ENCODE measurements at places on chromosomes 16 and 17. TPM values are rescaled to one million over a fixed set of nuclear protein-coding genes. Genes with fewer than 3 reads are reported as not detected.

DNA sequence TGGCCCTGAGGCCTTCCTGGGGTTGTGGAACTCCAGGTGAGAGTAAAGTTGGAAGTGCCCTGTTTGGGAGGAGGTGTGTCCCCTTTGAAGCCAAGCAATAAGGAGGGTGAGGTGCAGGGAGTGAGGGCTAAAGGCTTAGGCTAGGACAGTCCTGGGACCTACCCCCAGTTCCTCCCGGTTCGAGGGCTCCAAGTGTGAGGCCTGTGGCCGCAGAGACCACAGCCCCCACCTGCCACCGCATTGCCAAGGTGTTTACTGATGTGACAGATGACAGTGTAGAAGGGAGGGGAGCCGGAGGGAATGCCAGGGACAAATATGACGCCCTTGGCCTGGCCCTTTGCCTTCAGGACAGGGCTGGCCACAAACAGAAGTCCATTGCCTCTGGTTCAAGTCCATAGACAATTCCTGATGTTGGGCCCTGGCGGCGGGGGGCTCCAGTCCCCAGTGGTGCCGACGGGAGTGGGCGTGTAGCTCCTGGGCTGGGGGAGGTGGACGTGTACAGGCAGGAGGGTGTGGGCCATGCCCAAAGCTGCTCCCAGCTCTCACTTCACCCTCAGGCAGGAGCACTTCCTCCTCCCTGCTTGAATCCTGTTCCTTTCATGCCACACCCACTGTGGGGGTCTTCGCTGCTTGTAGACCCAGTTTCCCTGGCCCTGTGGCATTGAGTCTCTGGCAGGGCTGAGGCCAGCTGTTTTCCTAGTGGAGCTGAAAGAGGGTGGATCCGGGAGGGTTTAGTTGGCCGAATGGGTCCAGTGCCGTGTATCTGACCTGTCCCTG lies 3.2 kb downstream of the ADORA2B start:
- H3K27ac ChIP-seq, result no peak overlapping the region
- peaks cover 17% of the 10 kb centered on the region for H3K4me1 ChIP-seq
- no peak for DNase-seq
- H3K27me3 ChIP-seq, result peaks cover 17% of the 10 kb centered on the region
- no peaks in the 10 kb centered on the region for H3K36me3 ChIP-seq

Gene C17orf78
- total RNA-seq, result not detected

GRCh38 chr16:10262377-10263132 lies 80.3 kb upstream of the GRIN2A start:
- H3K27ac ChIP-seq, result no peak overlapping the region
- H3K4me3 ChIP-seq, result no peak overlapping the region
- DNase-seq, result no peak
- H3K27me3 ChIP-seq, result no peaks in the 10 kb centered on the region

Gene NGFR
- 1.8 TPM for total RNA-seq

GRCh38 chr17:28404812-28405570 lies 1.0 kb downstream of the SLC46A1 start:
- DNase-seq, result no peak
- H3K27ac ChIP-seq, result no peak overlapping the region
- H3K4me1 ChIP-seq, result peaks cover 19% of the 10 kb centered on the region
- no peak overlapping the region for H3K4me3 ChIP-seq
- H3K27me3 ChIP-seq, result peaks cover 4% of the 10 kb centered on the region

DNA sequence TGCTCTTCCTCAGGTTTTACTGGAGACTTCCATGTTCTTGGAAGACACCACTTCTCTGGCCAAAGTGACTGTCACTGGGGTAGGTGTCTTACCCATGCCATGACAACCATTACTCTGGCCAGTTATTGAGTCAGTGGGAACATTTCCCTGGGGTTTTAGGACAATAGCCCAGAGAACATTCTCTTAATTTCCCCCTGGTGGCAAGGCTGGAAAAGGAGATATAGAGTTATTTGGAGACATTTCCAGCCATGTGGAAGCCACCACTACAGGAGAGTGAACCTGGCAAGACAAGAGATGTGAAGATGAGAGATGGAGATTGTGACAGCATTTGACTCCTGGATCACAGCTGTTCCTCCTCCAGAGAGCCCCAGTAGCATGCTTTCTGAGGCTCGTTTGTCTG lies 106.2 kb downstream of the CDK5R1 start:
- DNase-seq, result no peak
- H3K36me3 ChIP-seq, result no peaks in the 10 kb centered on the region
- H3K4me1 ChIP-seq, result peaks cover 8% of the 10 kb centered on the region
- no peak overlapping the region for H3K4me3 ChIP-seq
- no peaks in the 10 kb centered on the region for H3K27me3 ChIP-seq
- H3K27ac ChIP-seq, result no peak overlapping the region

DNA sequence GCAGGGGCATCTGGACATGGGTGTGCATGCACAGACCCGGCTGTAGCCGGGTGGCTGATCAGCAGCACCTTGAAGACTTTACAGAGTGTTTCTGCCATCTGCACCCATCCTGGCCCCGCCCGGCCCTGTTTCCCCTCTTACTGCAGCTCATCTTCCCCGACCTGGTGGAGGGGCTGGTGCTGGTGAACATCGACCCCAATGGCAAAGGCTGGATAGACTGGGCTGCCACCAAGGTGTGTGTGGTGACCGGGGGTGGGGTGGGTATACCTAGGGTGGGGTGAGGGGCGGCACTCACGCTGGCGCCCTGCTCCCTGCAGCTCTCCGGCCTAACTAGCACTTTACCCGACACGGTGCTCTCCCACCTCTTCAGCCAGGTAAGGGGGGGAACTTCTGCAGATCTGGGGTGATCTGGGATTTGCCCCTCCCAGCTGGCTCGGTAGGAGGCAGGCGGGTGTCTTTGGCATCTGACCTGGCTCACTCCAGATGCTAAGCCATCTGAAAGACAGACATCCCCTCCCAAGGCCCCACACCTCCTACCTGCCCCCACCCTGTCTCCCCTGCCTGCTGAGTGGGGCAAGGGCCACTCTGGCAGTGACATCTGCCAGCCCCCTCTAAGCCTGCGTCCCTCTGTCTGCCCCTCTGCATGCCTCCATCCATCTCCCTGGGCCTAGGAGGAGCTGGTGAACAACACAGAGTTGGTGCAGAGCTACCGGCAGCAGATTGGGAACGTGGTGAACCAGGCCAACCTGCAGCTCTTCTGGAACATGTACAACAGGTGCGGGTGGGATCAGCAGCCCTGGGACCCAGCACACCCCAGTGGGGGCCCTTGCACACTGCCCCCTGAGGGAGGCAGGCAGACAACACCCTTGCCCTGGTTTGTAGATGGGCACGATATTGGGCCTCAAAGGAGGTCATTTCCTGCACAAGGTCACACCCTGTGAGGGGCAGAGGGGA lies 6.6 kb downstream of the NDRG4 start:
- no peak for DNase-seq
- no peaks in the 10 kb centered on the region for H3K36me3 ChIP-seq
- peaks cover 7% of the 10 kb centered on the region for H3K4me1 ChIP-seq
- H3K4me3 ChIP-seq, result no peak overlapping the region
- H3K27ac ChIP-seq, result no peak overlapping the region

DNA sequence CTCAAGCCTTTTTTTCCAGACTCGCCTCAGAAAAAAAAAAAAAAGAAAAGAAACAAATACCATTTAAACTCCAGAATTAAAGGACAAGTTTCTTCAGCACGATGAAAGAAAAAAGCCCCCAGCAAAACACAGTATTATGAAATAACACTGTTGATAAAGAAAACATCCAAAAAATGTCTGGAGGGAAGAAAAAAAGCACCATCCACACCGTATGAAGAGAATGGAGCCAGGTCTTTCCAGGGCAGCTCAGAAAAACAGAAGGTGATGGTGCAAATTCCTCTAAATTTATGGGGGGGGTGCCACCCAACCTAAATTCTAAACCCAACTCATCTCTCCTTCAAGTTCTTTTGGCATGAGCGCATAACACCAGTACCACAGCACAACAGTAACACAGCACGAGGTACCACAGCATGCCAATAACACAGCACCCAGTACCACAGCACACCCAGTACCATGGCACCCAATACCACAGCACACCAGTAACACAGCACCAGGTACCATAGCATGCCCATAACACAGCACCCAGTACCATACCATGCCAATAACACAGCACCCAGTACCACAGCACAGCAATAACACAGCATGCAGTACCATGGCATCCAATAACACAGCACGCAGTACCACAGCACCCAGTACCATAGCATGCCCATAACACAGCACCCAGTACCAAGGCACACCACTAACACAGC lies 19.0 kb downstream of the AXIN1 start:
- no peaks in the 10 kb centered on the region for H3K27me3 ChIP-seq
- no peak overlapping the region for H3K27ac ChIP-seq
- H3K4me1 ChIP-seq, result peaks cover 70% of the 10 kb centered on the region
- DNase-seq, result no peak
- H3K36me3 ChIP-seq, result no peaks in the 10 kb centered on the region

DNA sequence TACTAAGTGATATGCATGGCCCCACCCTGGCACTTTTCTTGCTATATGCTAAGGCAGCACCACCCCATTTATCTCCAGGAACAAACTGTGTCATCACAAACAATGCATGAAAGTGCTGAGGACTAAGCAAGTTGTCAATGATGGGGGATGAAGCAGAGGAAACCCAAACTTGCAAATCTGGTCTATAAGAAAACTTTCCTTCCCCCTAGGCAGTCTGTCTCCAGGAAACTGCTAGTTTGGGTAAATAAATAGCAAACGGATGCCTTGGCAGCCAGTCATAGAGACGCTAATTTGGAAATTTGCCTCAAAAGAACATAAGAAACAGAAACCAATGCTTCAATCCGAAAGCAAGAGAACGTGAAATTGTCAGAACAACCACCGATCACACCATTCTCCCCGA lies 5.6 kb upstream of the HSBP1 start:
- no peaks in the 10 kb centered on the region for H3K36me3 ChIP-seq
- no peak overlapping the region for H3K4me3 ChIP-seq
- peaks cover 2% of the 10 kb centered on the region for H3K27me3 ChIP-seq
- DNase-seq, result no peak

- H3K36me3 ChIP-seq, result peaks cover 47% of the 10 kb centered on the region
- DNase-seq, result peak; percentile 80
- H3K27me3 ChIP-seq, result no peaks in the 10 kb centered on the region
- no peak overlapping the region for H3K4me3 ChIP-seq
- peaks cover 13% of the 10 kb centered on the region for H3K4me1 ChIP-seq
- H3K27ac ChIP-seq, result no peak overlapping the region
These were observed 72.2 kb downstream of the ZNF778 start for GRCh38 chr16:89289428-89290395.

Gene ITGB3
- 30.6 TPM for total RNA-seq

Gene OR4D1
- 1.0 TPM for total RNA-seq

Gene ACSM3
- total RNA-seq, result 4.4 TPM

Gene TEKT5
- not detected for total RNA-seq

GRCh38 chr17:903691-904481 lies 75.7 kb downstream of the NXN start:
- H3K4me1 ChIP-seq, result no peaks in the 10 kb centered on the region
- H3K27ac ChIP-seq, result no peak overlapping the region
- no peaks in the 10 kb centered on the region for H3K36me3 ChIP-seq
- peaks cover 2% of the 10 kb centered on the region for H3K27me3 ChIP-seq

DNA sequence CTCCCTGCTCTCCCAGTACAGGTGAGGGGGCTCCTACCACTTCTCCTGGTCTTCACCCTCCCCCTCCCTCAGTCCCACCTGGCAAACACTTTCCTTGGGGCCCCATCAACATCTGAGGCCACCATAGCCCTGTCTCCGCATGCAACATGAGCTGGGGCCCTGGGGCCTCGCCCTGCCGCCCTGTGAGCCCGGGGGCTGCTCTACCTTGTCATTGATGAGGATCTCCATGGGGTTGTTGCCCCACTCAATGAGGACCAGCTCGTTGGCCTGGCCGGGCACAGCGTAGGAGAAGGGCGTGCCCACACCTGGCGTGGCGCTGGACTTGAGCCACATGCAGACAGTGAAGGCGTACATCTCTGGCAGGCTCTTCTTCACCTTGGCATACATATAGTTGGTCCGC lies 3.4 kb downstream of the NPTX1 start:
- H3K27me3 ChIP-seq, result peaks cover 41% of the 10 kb centered on the region
- peaks cover 59% of the 10 kb centered on the region for H3K4me1 ChIP-seq
- no peak for DNase-seq
- no peak overlapping the region for H3K27ac ChIP-seq
- no peak overlapping the region for H3K4me3 ChIP-seq

DNA sequence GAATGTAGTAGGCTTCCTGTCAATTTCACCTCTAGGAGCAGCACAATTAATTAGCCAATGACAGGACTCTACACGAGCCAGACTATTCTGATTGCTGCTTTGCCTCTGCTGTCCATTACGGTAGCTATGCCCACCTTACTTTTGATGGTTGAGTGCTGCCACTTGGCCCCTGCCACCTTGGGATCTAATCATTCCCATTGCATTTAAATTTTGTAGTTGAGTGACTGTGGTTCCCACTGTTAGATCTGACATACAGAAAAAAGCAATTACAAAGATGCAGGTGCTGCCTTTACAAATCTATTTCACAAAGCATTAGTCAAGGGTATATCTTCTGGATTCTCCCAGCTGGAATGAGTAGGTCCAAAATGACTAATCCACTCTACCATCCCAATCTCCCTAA lies 39.9 kb downstream of the CRISPLD2 start:
- no peak overlapping the region for H3K27ac ChIP-seq
- no peaks in the 10 kb centered on the region for H3K4me1 ChIP-seq
- no peaks in the 10 kb centered on the region for H3K36me3 ChIP-seq
- H3K27me3 ChIP-seq, result no peaks in the 10 kb centered on the region
- H3K4me3 ChIP-seq, result no peak overlapping the region

Gene OR2C1
- total RNA-seq, result not detected

- peak; percentile 32 for DNase-seq
- H3K27ac ChIP-seq, result peak overlapping the region; percentile 99
- peaks cover 69% of the 10 kb centered on the region for H3K4me1 ChIP-seq
- H3K4me3 ChIP-seq, result peak overlapping the region; percentile 43
- no peaks in the 10 kb centered on the region for H3K36me3 ChIP-seq
These were observed 14.4 kb upstream of the EEF2K start for GRCh38 chr16:22191532-22192260.

DNA sequence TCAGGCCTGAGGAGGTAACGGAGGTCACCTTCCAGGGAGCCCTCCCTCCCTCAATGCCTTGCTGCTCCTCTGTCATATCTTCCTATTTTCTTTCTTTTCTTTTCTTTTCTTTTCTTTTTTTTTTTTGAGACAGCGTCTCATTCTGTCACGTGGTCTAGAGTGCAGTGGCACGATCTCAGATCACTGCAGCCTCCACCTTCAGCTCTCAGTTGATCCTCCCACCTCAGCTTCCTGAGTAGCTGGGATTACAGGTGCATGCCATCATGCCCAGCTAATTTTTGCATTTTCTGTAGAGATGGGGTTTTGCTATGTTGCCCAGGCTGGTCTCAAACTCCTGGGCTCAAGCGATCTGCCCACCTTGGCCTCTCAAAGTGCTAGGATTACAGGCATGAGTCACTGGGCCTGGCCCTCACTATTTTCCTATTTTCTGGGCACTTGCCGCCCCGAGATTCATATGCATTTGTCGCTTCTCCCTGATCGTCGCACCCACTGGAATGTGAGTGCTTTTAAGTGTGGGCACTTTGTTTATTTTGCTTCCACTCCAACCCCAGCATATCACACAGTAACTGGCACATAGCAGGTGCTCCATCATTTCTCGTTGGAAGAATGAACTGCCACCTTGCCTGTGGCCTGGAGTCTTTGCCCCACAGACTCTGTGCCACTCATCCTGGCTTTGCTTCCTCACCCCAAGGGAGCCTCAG lies 31.7 kb downstream of the CPNE2 start:
- peaks cover 47% of the 10 kb centered on the region for H3K4me1 ChIP-seq
- no peak overlapping the region for H3K27ac ChIP-seq
- peak; percentile 47 for DNase-seq
- H3K36me3 ChIP-seq, result no peaks in the 10 kb centered on the region
- H3K4me3 ChIP-seq, result no peak overlapping the region

Measured in natural killer cell (primary cell).